ENCODE measurements at places on chromosomes 4 and X. TPM values are rescaled to one million over a fixed set of nuclear protein-coding genes. Genes with fewer than 3 reads are reported as not detected.

- DNase-seq = peak; percentile 10
- no peaks in the 10 kb centered on the region for H3K27me3 ChIP-seq
- peak overlapping the region; percentile 36 for H3K27ac ChIP-seq
- no peak overlapping the region for H3K4me3 ChIP-seq
Observed at GRCh38 chr4:1183985-1184773, 11.8 kb upstream of the SPON2 start.

DNA sequence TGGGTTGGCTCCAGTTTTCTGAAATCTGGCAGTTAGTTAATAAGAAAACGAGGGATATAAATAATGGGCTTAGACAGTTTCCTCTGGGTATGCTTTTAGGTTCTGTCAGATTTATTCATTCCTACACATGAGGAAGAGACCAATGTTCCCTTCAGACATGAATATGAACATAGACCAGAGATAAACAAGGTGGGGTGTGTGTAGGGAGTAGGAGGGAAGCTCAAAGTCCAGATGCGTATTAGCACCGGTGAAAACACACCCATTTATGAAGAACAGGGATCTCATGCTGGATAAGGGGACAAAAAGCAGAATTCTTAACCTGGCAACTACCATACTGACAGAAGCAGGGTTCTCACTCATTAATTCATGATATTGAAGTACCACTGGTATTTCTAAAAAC is 223.0 kb downstream of the SOWAHB start:
- no peaks in the 10 kb centered on the region for H3K27me3 ChIP-seq
- DNase-seq = no peak
- H3K4me1 ChIP-seq = peaks cover 3% of the 10 kb centered on the region
- H3K27ac ChIP-seq = peak overlapping the region; percentile 85
- no peak overlapping the region for H3K4me3 ChIP-seq

Gene TGIF2LX
- not detected for total RNA-seq

DNA sequence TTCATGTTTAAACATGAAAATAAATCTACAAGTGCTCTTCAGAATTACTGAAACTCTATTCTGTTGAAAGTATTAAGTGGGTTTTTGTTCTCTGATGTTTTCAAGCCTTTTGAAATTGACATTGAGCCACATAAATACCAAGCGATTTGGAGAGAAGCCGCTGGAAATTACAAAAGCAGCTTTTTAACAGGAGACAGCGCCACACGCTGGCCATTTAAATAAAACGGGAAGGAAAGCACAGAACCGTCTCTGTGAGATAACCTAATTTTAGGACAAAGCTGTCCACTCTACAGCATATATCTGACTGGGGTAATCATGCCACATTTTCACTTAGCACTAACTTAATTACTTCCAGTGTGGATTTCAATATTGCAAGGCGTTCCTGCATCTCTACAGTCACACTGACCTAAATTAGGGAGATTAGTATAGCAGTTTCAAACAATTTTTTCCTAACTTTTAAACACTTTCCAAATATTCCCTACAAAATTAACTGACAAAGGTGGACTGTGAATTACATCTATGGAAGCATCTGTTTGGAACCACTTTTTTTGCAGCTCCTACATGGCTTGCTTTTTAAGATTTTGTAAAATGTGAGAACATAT is 6.8 kb upstream of the ANOS1 start:
- no peak overlapping the region for H3K4me3 ChIP-seq
- no peak overlapping the region for H3K27ac ChIP-seq
- peak; percentile 61 for DNase-seq
- H3K36me3 ChIP-seq = no peaks in the 10 kb centered on the region
- no peaks in the 10 kb centered on the region for H3K4me1 ChIP-seq
- H3K27me3 ChIP-seq = no peaks in the 10 kb centered on the region

- H3K4me1 ChIP-seq = no peaks in the 10 kb centered on the region
- no peak overlapping the region for H3K4me3 ChIP-seq
- no peak overlapping the region for H3K27ac ChIP-seq
- no peaks in the 10 kb centered on the region for H3K36me3 ChIP-seq
- no peak for DNase-seq
Observed at GRCh38 chr4:119106036-119107000, 29.3 kb upstream of the MYOZ2 start.

DNA sequence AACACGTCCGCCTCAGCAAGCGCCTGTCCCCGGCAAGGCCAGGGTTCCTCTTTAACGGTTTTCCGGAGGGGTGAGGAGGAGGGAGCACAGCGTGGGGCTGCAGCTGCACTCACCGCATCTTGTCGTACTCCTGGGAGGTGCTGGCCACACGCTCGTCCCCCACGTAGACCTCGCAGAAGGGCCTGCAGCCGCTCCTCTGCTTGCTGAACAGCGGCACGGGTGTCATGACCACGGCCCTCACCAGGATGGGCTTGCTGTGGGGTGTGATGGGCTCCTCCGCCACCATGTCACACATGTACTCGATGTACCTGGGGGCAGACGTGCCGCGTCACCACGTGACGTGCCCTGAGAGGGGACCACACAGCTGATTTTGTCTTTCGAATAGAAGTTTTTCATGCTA is 51.6 kb upstream of the CPLX1 start:
- no peaks in the 10 kb centered on the region for H3K27me3 ChIP-seq
- H3K36me3 ChIP-seq = no peaks in the 10 kb centered on the region
- H3K4me1 ChIP-seq = no peaks in the 10 kb centered on the region
- no peak overlapping the region for H3K4me3 ChIP-seq

DNA sequence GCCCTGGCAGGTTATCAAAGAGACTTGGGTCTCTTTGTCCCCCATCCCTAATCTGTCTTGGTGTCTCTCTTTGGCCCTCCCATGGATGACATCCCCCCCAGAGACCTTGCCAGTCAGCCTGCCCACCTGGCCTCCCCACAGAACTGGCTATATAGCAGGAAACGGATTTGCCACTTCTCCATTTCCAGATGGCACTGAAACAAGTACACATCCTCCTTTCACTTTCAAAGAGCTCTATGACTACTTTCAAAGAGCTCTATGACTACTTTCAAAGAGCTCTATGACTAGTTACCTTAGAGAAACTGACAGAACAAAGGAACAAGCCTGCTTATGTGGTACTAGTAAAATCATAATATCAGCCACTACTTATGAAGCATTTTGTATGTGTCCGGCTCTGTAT is 175.3 kb downstream of the MAML3 start:
- DNase-seq = peak; percentile 42
- H3K4me1 ChIP-seq = peaks cover 7% of the 10 kb centered on the region
- no peak overlapping the region for H3K27ac ChIP-seq
- H3K27me3 ChIP-seq = no peaks in the 10 kb centered on the region

Gene MFSD8
- total RNA-seq = 31.4 TPM

DNA sequence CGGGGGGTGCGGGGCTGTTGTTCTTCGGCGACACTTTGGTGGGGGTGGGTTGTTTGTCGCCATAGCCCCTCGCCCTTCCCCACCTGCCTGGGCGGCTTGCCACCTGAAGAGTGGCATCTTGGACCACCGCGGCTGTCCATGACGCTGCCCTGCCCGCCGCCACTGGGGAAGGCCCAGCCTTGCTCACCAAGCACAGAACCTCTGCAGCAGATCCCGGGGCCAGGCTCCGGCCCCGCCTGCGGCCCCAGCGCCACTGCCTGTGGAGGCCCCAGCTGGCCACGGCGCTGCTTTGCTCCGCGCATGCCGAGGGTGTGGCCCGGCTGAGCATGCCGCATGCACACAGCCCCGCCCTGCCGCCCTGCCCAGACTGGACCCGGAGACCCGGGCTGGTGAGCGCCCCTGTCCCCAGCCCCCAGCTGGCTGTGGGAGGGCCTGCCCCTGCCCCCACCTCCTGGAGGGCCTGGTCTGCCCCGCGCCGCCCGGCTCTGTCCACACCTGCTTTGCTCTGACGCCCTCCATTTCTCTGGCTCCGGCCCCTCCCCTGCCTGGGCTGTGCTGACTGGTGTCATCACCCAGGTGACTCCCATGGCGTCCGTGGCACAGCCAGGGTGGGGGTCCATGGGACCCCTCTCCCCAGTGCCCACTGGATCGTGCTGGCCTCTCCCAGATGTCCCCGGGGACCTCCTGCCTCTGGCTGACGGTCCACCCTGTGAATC is 5.3 kb downstream of the NAT8L start:
- DNase-seq = peak; percentile 81
- peak overlapping the region; percentile 26 for H3K4me3 ChIP-seq
- peaks cover 10% of the 10 kb centered on the region for H3K4me1 ChIP-seq
- no peak overlapping the region for H3K27ac ChIP-seq
- peaks cover 16% of the 10 kb centered on the region for H3K27me3 ChIP-seq

DNA sequence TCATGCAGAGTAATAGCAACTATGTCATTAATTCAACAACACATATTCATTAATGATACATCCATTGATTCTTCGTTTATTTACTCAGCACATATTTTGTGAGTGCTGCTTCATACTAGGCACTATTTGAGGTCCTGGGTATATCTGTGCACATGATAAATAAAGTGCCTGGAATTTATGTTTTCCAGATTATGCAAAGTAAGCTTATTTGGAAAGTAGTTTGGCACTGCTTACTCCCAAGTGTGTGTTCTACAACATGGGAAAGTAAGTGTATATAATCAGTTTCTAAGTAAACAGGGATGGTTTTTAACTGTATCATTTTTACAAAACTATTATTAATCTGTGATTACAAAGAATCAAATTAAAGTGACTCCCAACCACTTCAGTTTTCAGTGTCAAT is 16.8 kb upstream of the EPGN start:
- no peak for DNase-seq
- H3K4me3 ChIP-seq = no peak overlapping the region
- H3K27me3 ChIP-seq = no peaks in the 10 kb centered on the region
- no peaks in the 10 kb centered on the region for H3K36me3 ChIP-seq

GRCh38 chr4:145808021-145808650 is 128.2 kb downstream of the C4orf51 start:
- H3K27ac ChIP-seq = peak overlapping the region; percentile 13
- DNase-seq = no peak
- H3K27me3 ChIP-seq = no peaks in the 10 kb centered on the region
- H3K4me1 ChIP-seq = no peaks in the 10 kb centered on the region
- no peak overlapping the region for H3K4me3 ChIP-seq

Gene NUDT11
- total RNA-seq = not detected

DNA sequence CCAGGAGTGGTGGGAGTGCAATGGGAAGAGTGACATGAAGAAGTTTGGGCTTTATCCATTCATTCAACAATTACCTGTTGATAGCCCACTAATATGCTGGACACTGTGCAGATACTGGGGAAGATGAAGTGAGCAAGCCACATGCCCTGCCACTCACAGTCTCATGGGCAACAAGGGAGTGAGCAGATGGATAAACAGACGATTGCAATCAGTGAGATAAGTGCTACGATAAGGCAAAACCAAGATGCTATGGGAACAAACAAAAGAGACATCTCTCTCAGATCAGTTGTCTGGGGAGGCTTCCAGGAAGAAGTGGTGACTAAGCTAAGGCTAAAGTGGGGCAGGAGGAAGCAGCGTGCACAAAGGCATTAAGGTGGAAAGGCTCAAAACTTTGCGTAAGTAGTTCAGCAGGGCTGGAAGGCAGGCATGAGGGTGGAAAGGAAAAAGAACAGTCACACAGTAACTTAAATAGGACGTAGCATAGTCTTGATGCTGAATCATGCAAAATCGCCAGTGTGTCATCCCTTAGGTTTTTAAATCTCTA is 31.7 kb downstream of the GAB3 start:
- H3K27ac ChIP-seq = peak overlapping the region; percentile 32
- H3K27me3 ChIP-seq = no peaks in the 10 kb centered on the region
- H3K4me1 ChIP-seq = no peaks in the 10 kb centered on the region
- H3K4me3 ChIP-seq = no peak overlapping the region

DNA sequence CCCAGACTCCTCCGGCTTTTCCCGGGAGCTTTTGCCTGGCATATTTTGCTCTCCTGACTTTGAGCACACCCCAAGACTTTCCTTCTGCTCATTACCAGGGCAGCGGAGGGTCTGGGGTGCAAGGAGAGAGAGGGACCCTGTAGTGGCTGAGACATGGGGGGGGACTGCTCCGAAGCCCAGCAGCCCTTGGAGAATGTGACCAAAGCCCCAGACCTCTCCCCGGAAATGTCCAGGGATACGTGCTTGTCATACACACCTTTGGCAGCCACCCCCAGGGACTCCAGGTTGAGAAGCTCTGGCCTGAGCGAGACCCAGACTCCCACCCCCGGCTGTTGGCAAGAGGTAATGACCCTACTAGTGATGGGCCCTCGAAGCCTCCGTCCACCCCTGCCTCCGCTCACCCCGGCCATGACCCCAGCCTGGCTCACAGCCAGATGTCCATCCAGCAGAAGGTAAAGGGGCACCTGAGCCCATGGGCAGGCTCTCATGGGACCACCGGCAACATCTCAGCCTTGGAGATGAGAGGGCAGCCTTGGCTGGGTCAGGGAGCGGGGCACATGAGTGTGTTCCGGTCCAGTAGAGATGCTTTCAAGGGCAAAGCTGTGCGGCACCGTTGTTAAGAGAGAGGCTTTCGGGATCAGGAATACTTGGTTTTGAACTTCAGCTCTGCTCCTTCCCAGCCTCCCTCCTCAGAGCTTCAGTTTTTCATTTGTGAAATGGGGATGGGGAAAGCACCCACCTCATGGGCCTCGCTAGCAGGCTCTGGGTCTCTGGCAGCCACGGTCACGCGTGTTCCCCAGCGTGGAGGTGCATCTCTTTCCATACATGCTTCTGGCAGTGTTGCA is 2.0 kb downstream of the PSAPL1 start:
- H3K4me3 ChIP-seq = no peak overlapping the region
- H3K27me3 ChIP-seq = no peaks in the 10 kb centered on the region
- H3K27ac ChIP-seq = no peak overlapping the region
- H3K4me1 ChIP-seq = no peaks in the 10 kb centered on the region

DNA sequence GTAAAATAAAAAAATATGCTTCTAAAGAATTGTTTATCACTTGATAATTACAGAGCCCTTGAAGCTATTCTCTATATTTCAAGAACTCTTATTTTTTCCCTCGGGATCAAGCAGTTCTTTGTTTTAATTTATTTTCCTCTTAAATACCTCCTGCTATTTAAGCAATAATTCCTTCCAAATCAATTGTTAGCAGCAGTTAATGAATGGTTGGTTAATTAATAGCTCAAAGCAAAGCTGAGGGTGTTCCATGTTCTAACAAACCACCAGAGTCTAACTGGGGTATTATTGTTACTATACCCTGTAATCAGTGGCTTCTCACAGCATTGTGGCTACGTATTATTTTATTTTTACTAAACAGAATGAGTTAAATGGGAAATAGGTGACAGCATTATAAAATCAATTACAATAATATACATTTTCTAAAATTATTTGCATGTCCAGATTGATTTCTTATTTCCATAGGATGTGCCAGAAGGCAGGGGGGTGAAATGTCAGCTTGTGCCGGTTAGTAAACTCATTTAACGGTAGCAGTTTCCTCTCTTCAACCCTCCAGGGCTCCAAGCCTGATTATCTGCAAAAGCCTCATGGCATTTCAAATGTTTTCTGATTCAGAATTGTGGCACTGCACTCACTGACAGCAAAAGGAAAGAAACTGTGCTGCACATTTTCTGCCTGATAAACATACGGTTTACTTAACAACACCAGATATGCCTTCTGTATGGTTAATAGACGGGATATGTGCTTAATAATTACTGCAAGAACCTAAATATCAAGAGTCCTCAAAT is 286.9 kb upstream of the EMCN start:
- no peak overlapping the region for H3K27ac ChIP-seq
- no peak for DNase-seq
- no peaks in the 10 kb centered on the region for H3K36me3 ChIP-seq
- no peaks in the 10 kb centered on the region for H3K27me3 ChIP-seq
- no peaks in the 10 kb centered on the region for H3K4me1 ChIP-seq
